Left forelimb (tissue), 1 donor: ENCODE measurements at places on chromosomes 6 and 20.

DNA sequence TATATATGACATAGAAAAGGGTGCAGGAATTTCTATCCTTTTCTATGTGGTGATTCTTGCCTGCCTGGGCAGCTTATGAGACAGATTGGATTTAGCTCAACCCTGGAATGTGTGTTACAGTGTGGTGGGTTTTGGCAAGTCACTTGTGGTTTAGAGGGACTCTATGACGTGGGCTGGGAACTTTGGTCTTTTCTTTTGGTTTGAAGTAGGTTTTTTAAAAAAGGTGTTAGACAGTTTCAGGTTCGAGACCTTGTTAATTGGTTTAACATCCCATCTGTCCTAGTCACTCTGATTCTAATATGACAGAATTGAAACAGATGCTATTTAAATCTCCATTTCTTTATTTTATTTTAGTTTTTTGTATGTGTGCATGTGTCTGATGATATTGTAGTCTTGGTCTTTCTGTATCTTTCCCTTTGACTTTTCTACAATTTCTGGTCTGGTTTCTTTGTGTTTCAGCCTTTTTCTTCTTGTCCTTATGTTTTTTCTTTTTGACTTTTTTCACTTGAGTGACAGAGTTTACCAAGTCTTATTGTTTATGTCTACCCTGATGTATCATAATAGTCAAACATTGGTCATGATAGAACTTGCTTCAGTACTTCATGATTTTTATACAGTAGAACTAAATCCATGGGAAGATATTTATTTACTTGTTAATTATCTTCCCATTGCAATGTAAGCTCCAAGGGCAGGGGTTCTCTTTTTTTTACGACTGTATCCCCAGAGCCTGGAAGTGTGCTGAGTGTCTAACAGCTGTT lies 174.3 kb downstream of the CDKAL1 start:
- DNase-seq: no peak

GRCh38 chr6:4802312-4802935 lies 26.2 kb downstream of the CDYL start:
- no peak for DNase-seq

DNA sequence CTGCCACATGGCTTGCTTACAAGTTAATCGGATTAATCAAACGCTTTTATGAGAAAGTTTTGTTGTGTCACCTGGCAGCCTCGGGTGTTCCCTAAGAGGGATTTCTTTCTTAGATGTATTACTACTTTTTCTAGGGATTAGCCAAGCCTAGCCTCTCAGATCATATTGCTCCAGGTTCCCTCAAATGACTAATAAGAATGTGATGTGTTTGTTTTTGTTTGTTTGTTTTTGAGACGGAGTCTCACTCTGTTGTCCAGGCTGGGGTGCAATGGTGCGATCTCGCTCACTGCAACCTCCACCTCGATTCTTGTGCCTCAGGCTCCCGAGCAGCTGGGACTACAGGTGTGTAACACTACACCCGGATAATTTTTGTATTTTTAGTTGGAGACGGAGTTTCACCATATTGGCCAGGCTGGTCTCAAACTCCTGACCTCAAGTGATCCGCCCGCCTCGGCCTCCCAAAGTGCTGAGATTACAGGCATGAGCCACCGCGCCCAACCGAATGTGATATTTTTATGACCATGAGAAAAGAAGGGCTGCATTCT lies 977 bp downstream of the HMGN4 start:
- DNase-seq: no peak

DNA sequence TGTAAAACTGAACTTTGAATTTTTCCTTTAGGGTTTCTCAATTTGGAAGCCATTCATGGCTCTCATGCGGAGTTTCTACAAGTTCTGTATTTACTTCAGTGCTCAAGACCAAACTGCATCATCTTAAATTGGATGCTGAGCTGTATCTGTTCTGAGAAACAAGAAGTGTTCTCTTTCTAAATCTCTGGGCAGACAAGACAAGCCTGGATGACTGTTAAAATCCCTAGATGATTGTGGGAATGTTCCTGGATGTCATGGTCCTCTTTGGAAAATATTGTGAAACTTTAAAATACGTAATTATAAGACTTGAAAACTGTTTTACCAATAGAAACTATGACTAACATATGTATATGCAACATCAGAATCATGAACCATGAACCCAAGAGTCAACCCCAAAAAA lies 6.2 kb upstream of the GCM1 start:
- no peak for DNase-seq

DNA sequence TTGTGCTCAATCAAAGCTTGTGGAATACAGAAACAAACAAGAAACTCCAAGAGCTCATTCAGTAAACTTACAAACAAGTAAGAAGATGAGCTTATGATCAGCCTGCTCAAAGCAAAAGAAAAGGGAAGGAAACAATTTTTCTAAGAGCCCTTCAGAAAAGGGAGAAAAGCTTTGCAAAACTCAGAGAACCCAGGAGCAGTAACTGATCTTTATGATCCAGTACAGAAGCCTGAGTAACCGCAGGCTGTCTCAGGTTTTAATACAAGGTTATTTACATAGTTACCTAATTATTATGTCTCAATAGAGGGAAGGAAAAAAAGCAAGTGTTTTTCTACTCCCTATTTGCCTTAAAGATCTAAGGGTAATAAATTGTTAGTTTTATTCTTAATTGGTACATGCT lies 226.5 kb downstream of the MAFB start:
- no peak for DNase-seq

DNA sequence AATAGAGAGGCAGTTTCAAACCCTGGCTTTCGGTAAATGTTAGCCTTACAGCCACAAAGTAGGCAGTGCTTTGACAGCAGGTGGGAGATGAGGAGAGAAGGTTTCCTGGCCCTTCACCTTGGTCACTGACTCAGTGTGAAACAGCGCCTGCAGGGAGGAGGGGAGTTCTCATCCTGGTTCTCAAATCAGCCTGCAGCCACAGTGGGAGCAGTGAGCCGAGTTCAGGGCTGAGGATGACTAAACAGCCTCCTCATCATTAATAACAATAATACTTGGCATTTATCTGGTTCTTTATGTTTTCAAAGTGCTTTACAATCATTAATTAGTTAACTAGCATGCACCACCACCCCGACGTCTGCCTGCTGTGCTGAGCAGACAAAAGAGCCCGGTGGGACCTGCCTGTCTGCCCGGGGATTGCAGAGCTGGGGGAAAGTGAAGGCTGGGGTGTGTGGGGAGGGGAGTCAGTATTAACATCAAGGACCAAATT lies 59.6 kb downstream of the PRDM1 start:
- no peak for DNase-seq

- no peak for DNase-seq
These were observed 75.2 kb upstream of the CD93 start for GRCh38 chr20:23161244-23161891.

GRCh38 chr6:116144605-116145004 lies 18.7 kb upstream of the COL10A1 start:
- DNase-seq: no peak

DNA sequence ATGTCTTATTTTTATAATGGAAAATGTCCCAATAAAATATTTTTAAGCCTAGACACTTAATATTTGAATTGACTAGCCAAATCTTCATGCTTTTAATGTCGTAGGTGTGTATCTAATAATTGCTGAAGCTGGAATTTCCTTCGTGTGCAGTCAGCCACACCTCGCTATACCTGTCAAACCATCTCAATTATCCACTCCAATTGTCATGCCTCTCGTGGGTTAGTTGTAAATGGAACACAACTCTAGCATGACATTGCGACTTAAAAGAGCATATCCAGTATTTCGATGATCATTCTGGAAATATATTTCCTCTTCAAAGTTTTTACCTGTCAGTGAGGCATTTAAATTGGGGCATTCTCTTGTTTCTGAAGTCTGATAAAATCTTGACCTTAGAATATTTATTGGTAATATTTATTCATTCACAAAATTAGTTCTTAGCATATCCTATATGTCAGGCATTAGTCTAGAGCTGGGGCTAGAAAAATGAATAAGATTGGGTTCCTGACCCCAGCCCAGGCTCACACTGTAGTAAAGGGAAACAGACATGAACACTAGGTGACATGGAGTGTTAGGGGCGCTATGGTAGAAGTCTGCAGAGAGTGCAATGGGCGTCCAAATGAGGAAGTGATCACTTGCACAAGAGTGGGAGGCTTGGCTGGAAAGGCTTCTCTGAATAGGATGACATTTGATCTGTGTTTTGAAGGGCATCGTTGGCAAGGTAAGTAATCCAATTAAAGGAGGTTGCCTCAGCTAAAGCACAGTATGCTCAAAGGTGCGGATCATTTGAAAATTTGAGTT lies 11.0 kb upstream of the CFAP206 start:
- no peak for DNase-seq

DNA sequence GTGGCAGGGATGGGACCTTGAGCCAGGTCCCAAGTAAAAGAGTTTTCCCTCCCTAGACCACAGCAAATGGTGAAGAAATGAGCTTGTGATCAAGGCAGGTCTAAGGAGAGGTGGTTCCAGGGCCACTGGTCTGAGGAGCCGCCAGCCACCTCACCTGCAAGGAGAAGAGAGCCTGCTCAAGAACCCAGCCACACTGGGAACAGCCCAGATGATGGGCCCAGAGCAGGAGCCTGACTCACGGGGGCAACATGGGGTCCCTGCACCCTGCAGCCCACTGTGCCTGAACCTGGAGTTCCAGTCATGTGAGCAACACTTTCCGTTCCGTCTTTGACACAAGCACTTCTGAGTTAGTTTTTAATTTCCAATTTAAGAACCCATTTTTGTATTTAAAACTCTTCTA lies 204.5 kb upstream of the CDH4 start:
- DNase-seq: peak; percentile 22

DNA sequence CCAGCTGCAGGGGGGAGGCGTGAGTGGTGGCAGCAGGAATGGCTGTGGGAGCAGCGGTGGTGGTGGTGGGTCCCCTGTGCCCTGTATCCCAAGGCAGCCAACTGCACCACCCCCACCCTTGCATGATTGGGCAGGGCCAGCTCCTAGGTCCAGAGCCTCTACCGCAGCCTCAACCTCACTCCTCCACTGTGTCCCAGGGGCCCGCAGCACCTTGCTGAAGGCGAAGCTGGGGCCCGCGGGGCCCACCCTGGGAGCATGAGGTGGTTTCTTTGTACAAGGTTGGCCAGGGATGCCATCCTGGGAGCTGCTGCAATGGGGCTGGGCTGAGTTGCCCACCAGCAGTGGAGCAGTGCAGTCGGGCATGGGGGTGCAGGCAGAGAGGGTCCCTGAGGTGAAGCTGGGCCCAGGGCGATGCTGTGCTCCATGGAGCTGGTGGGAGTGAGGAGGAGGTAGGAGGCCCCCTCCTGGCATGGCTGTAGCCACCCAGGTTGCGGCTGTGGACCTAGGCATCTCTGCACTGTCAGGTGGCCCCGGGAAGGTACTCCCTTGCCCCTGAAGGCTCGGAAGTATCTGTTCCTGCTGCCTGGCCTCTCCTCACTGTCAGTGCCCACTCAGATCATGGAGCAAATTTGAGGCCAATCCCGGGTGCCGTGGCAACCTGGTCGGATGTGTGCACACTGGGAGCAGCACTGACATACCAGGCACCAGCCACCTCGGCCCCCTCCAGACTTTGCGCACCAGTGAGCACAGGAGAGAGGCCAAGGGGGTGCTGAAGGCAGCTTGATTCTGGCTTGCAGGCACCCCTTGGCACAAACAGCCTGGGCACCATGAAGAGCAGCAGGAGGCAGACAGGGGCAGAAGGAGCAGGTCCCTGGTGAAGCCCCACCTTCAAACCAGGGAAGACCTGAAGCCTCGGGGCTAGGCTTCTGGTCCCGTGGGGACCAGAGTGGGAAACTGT lies 60.2 kb upstream of the L3MBTL3 start:
- no peak for DNase-seq

- DNase-seq: no peak
These were observed 56.0 kb downstream of the BCAS1 start for GRCh38 chr20:54014293-54014926.

DNA sequence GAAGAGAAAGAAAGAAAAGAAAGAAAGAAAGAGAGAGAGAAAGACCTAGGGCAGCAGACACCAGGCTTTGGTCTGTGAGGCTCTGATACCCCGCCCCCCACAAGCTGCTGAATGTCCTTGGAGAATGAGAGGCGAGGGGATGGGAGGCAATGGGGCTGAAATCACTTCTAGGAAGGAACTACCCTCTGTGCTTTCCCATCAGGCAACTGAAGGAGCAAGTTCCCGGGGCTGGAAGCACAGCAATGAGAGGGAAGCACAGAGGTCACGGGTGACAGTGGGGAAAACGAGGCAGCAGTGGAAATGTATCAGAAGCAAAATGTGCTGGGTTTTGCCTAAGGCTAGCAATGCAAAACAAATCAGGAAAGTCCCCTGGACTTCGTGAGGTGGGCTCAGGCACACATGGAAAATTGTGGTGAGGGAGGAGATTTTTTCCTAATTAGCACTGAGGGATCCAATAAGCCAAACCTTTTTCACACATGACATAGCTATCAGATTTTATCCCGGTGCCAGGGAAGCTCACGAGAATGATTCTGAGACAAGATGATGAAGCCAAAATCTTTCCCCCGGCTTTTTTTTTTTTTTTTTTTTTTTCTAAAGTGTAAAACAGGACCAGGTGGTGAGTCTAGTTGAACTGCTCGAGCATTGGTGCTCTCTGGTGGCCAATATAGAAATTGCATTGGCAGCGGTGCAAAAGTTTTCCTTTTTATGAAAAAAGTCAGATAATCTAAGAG lies 16.8 kb upstream of the ARFGEF2 start:
- DNase-seq: no peak

DNA sequence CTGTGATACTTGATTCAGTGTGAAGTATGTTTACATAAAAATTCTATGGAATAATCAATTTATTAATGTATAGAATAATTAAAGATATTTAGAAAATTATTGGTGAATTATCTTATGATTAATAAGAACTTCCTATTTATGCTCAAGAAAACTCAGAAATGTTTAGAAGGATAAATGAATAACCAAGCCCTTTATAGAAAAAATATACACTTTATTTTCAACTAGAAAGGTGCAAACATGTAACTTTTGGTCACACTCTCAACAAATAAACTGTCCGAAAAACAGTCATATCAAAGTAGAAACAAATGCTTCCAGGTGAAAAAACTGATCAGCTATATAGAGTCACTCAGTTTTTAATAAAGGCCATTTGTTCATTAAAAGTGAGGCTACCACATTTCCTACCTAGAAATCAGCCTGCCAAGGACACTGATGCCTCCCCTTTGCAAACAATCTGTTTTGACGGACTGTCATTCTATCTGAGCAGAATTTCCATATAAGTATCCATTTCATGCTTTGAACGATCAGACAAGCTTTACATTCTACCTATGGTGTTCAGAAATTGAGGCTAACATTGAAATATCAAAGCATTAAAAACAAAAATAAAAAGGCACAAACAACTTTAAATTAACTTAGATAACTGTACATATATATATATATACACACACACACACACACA lies 3.0 kb downstream of the CCN2 start:
- DNase-seq: no peak

DNA sequence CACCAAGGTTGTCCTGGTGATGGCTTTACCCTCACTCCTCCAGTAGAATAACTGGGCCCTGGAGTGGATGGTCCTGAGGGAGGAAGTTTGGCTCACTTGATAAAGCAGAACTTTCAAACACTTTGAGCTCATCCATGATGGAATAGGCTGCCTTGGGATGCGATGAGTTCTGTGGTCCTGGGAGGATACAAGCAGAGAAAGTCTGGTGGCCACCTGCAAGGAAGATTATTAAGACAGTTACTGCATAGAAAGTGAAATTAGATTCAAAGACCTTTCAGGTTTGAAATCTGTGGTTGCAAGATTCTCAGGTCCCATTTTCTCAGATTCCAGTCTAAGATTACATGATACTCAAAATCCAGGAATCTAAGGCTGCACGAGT lies 19.9 kb upstream of the CCN5 start:
- DNase-seq: peak; percentile 26
